AG04450 (cell line): ENCODE measurements at places on chromosomes 2 and 18. TPM values are rescaled to one million over a fixed set of nuclear protein-coding genes. Genes with fewer than 3 reads are reported as not detected.

- DNase-seq: no peak
Measured at GRCh38 chr2:74846481-74846880, 12.6 kb downstream of the HK2 start.

DNA sequence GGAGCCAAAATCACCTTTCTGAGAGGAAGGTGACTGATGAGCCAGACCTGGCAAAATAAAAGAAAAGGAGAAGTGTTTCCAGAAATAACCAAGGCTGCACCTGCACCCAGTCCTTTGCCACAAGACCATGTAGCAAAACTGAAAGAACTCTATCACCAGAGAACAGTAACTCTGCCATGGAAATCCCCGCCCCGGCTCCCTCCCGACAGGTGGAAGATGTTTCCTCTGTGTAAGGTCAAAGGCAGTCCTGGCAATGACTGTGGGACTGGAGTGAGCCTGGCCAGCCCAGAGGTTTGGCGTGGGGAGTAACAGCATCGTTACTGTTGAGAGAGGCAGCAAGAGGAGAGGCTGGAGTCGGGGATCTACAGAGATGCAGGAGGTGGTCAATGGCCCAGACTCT lies 42.3 kb downstream of the SPRED2 start:
- DNase-seq: no peak

The PLB1 gene
- polyA plus RNA-seq: 1.4 and 1.6 TPM in 2 replicates

The MRO gene
- 0.06 and 0.27 TPM in 2 replicates for polyA plus RNA-seq

DNA sequence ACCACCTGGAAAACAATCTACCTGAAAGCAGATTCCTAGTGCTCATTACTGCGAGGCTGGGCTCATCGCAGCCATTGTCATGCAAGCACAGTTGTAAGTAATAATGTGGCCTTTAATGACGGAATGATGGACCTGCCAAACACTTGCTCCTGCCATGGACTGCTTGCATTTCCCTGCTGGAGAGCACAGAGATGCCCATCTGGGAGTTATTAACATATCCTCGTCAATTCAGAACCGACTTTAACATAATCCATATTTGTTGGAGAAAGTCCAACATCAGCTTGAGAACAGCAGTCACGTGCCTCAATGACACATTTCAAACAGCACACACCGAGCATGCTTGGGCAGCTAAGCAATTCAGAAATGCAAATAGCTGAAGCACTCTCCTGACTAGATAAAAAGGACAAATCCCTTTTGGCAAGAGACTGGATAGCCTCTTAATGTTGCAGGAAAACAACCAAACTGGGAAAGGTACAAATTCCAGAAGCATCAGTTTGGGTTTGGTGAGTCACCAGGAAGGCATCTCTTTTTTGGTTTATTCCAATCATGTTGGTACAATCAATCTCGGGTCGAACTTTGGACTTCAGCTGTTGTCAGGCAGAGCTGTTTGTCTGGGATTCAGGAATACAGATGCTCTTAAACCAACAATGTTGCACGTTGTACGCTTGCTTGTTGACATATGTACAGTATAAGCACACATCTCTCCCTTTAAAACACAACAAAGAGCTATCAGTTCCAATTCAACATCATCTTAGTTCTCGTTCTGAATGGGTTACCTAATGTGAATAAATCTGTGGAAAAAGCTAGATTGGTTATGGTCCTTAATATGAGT lies 395.8 kb downstream of the LNPK start:
- DNase-seq: no peak
